Myocyte (in vitro differentiated cells): ENCODE measurements at places on chromosomes 2 and 18.

DNA sequence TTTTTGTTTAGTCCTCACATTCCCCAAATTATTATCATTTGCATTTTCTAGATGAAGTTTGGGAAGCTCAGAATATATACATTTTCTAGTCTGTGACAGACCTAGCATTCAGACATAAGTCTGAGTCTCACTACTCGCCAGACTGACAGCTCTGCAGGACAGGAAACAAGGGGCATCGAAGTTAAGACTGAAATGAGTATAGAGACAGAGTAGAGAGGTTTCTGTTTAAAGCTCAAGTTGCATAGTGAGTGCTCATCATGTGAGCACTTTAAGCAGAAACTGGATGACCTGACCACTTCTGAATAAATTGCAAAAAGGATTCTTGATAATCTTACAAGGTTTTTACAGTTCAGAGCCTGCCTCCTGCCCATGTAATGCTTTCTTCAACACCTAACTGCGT is 1.1 kb downstream of the HADHB start:
- DNase-seq: no peak

GRCh38 chr18:74901362-74902146 is 303.9 kb downstream of the ZNF407 start:
- no peak for DNase-seq

- no peak for DNase-seq
Observed at GRCh38 chr18:58276789-58277739, 233.0 kb downstream of the NEDD4L start.

DNA sequence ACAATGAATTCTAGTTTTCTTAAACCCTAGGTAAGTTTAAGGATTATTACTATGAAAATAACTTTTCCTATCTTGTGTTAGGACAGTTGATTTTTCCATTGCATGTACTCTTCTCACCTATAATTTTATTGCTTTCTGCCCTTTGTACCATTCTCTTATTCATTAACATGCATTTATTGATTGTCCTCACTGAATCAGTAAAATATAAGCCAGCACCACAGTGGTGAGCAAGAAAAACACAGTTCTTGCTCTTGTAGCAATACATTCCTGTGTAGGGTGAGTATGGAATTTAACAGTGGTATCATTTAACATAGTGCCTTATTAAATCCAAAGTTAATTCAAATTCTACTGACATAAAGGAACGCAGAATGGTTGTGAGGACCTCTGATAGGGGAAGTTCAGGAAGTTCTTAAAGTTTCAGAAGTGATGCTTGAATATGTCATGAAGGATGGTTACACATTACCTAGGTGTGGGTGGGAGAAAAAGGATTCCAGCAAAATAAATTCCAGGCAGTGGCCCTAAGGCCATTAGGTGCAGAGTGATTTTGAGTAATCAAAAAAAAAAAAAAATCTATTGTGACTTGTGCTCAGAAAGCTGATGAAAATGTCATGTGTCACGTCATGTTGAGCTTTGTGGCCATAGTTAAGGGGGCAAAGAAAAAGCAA is 104.7 kb upstream of the DSEL start:
- no peak for DNase-seq

DNA sequence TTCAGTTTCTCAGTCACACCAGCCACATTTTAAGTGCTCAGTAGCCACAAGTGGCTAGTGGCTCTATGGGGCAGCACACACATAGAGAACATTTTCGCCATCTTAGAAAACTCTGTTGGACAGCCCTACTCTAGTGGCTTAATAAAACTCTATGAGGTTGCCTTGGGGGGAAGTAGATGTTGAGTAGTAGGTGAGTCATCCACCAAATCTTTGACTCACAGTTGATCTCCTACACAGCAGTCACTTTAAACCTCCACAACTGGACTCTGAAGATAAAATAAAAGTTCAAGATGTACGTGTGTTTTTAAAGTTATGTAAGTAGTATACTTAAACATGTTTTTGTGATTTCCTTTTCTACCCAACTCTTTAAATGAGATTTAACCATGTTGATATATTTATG is 379.0 kb downstream of the SETBP1 start:
- DNase-seq: peak; percentile 52

GRCh38 chr18:69758458-69758857 is 189.2 kb downstream of the CD226 start:
- no peak for DNase-seq

GRCh38 chr2:225399504-225399903 is at the start of gene NYAP2:
TSS of gene NYAP2 (plus strand) at chr2:225399710. CDS start at chr2:225408881, 9,171 bp downstream.
- DNase-seq: no peak

DNA sequence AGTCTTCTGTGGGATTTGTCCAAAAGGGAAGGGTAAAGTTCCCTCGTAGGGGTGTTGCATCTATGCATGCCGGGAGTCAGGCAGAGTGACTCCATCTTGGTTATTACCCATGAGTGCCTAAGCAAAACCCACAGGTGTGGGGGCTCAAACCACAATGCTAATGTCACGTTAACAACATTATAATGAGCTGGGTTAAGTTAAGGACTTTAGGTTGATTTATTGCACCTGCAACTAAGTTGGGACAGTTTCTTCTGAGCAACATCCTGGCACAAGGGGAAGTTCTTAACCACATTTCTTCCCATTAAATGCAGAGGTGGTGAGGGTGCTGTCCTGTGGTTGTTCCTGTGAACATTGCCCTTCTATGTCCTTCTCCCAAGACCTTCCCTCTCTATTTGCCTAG is 1596.8 kb upstream of the SLC39A10 start:
- no peak for DNase-seq
